IPS-NIHi11 (cell line): ENCODE measurements at places on chromosomes 11 and 22.

DNA sequence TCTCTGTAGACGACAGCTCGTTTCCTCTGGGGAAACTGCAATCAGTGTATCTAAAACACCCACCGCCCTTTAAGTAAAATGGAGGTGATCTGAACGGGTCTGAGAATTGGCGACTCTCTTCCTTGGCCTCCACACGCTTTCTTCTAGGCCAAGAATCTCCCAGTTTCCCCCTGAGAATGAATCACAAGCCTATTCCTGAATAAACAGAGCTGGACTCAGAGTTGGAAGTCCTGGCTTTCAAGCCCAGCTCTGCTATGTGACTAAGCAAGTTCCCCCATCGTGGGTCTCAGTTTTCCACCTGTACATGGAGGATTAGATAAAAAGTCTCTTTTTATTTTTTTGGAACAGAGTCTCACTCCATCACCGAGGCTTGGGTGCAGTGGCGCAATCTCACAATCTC is 200.4 kb downstream of the MN1 start:
- DNase-seq = no peak

GRCh38 chr11:57977709-57978108 is 46.0 kb upstream of the OR9Q1 start:
- no peak for DNase-seq

DNA sequence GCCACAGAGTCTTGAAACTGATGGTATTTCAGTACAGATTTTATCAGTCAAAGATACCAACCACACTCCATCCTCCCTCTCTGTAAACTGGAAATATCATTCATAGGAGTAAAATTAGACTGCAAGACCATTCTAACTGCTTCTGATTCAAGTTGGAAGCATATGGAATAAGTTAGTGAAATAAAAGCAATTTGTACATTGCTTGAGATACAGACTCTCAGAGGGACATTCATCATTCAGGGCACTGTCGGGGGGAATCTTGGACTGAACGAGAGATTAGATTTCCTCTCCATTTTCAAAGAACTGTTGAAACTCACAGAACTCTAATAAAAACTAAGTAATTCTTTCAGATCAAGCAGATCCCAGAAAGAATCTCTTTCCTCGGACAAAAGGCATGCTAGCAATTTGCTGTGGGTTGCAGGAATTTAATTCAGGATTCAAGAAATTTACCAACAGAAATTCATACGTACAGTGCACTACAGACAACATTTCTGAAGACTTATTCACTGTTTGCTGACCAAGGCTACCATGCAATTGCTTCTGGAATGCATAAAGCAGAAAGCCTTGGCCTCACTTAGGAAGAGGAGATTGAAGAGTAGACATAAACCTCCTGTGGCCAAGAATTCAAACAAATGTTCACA is 34.1 kb downstream of the PAMR1 start:
- no peak for DNase-seq

GRCh38 chr11:47233051-47233450 is 15.6 kb downstream of the ACP2 start:
- DNase-seq = no peak

DNA sequence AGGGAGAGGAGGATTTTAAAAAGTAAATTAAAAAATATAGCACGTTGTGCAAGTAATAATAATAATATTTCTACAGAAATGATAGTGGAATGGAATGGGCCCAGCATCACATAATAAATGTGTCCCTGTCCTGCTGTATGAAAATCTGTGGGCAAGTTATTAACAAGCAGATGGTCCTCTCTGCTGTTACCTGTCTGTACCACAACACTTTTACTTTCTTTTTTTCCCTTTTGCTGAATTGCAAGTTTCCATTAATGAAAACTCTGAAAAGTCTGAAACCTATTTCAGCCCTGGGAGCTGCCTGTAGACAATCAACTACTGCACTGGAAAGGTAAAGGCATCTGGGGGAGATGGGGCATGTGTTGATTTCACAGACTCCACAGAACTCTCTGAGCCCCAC is 937.1 kb downstream of the OPCML start:
- DNase-seq = no peak

DNA sequence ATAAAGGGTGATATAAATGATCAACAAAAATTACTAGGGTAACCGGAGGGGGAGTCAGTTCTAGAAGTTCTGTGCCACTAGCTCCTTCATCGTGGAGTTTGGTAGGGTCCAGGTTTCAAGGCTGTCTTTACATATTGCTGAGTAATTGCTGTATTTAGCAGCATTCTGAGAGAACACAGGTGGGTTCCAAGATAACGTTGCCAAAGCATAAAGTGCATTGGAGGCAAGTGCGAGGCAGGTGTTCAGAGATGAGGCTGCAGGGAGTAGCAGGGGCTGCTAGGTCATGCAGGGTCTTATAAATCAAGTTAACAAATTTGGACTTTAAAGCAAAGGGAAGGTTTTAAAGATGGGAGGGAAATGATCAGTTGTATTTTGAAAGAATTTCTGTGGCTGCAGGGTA is 17.8 kb downstream of the SGSM3 start:
- DNase-seq = no peak
